ENCODE measurements at places on chromosomes 3 and 15. TPM values are rescaled to one million over a fixed set of nuclear protein-coding genes. Genes with fewer than 3 reads are reported as not detected.

DNA sequence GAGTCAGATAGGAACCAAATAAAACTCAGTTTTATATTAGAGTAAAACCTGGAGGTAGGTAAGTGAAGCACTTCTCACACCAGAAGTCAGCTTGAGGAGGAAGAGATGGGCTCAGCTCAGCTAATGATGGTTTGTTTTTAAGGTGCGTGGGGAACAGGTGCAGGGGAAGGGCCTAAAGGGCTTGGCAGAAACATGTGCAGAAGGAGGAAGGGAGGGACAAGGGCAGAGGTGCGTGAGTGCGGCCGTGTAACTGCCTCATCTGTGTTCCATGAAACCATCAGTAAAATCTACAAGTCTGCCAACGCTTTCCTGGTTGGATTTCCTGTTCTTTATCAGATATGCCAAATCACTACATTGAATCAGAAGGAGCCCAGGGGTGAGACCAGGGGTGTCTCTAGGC lies 19.9 kb downstream of the FYCO1 start:
- DNase-seq = no peak
- no peak overlapping the region for H3K27ac ChIP-seq
- peaks cover 13% of the 10 kb centered on the region for H3K4me1 ChIP-seq

DNA sequence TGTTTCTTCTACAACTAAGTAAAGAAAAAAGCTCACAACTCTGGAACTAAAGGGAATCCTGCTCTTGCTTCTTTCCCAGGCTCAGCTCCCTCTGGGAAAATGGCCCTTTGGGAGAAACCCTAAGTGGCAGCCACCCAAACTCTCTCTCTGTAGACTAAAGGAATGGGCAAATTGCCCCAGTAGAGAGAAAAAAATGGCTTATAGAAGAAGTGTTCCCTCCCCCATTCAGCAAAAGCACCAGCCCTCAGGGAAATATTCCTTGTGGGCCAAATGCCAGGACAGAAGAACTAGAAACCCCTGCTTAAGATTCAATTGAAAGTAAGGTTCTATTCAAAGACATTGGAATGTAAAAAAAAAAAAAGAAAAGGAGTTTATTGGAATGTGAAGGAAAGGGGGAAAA lies 603.7 kb upstream of the ALCAM start:
- H3K36me3 ChIP-seq = no peaks in the 10 kb centered on the region
- no peaks in the 10 kb centered on the region for H3K27me3 ChIP-seq
- peaks cover 21% of the 10 kb centered on the region for H3K4me1 ChIP-seq

- peaks cover 9% of the 10 kb centered on the region for H3K27me3 ChIP-seq
- H3K36me3 ChIP-seq = no peaks in the 10 kb centered on the region
- no peak for DNase-seq
- H3K4me1 ChIP-seq = no peaks in the 10 kb centered on the region
Observed at GRCh38 chr15:43266834-43267233, at the start of gene TGM5. TSS of gene TGM5 (minus strand) at chr15:43266928. CDS start at chr15:43266849, 79 bp downstream.

GRCh38 chr15:70627734-70628548 lies 135.4 kb downstream of the UACA start:
- no peaks in the 10 kb centered on the region for H3K27me3 ChIP-seq
- peak; percentile 61 for DNase-seq
- H3K4me1 ChIP-seq = peaks cover 20% of the 10 kb centered on the region
- no peak overlapping the region for H3K27ac ChIP-seq
- no peak overlapping the region for H3K4me3 ChIP-seq
- no peaks in the 10 kb centered on the region for H3K36me3 ChIP-seq

DNA sequence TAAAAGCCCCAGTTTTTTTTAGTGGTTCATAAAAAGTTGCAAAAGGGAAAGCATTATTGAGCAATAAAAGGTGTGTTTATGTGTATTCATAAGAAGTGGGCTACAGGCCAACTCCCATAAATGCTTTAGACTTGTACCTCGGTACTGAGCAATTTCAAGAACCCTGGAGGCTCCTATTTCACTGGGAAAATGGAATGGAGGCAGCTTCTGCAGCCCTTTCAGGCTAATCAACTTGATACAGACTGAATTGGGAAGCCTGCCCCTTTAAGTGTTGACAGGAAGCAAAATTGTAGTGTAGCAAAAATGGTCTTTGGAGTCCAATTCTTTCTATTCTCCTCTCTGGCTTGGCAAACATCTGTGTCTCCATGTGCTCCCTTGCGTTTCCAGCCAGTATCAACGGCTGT lies 118.8 kb downstream of the ECT2 start:
- no peaks in the 10 kb centered on the region for H3K36me3 ChIP-seq
- no peaks in the 10 kb centered on the region for H3K27me3 ChIP-seq
- no peak overlapping the region for H3K27ac ChIP-seq
- DNase-seq = no peak
- no peaks in the 10 kb centered on the region for H3K4me1 ChIP-seq
- no peak overlapping the region for H3K4me3 ChIP-seq

The CDC25A gene
- 36.0 TPM for total RNA-seq

GRCh38 chr15:58501636-58502188 lies 69.9 kb downstream of the LIPC start:
- H3K4me3 ChIP-seq = no peak overlapping the region
- no peaks in the 10 kb centered on the region for H3K27me3 ChIP-seq
- DNase-seq = no peak
- H3K4me1 ChIP-seq = peaks cover 37% of the 10 kb centered on the region
- no peak overlapping the region for H3K27ac ChIP-seq

DNA sequence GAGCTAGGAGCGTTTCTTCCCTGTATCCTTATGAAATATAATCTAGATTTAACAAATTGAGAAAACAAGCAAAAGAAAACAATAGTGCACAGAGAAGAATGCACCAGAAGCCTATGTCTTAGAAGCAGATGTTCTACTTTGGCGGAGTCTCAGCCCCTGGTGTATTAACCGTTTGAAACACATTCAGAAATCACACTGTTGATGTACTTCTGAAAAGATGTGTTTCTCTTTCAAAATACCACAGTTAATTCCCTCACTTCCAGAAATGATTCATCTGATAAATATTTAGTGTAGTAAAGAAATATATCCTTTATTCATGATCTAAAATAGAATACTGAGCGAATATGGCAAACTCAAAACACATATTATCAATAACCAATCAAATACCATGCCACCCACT lies 77.7 kb downstream of the CBLB start:
- peaks cover 21% of the 10 kb centered on the region for H3K4me1 ChIP-seq
- H3K27me3 ChIP-seq = no peaks in the 10 kb centered on the region
- H3K4me3 ChIP-seq = no peak overlapping the region
- no peak for DNase-seq

GRCh38 chr3:69326855-69327300 lies 59.0 kb downstream of the FRMD4B start:
- no peak for DNase-seq
- H3K4me3 ChIP-seq = no peak overlapping the region
- H3K27me3 ChIP-seq = no peaks in the 10 kb centered on the region
- no peaks in the 10 kb centered on the region for H3K4me1 ChIP-seq

The CFAP91 gene
- total RNA-seq = 0.34 TPM

- no peaks in the 10 kb centered on the region for H3K4me1 ChIP-seq
- no peaks in the 10 kb centered on the region for H3K36me3 ChIP-seq
- no peak overlapping the region for H3K4me3 ChIP-seq
- H3K27ac ChIP-seq = no peak overlapping the region
- DNase-seq = no peak
- H3K27me3 ChIP-seq = no peaks in the 10 kb centered on the region
Observed at GRCh38 chr3:191648787-191649186, 187.8 kb downstream of the PYDC2 start.

DNA sequence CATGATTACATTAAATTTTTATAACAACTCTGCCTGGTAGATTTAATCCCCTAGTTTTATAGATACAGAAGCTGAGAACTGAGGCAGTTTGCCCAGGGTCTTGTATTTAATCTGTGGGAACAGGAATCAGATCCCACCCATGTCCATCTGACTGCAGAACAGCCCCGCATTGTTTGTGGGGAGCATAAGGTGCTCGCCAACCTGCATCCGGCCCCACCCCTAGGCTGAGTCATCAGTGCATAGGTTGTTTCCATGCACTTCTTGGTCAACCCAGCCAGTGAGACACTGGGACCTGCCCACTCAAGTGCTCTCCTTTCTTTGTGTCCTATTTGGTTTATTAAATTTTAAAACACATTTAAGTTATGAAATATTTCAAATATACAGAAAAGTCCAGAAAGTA lies 266.2 kb downstream of the OPA1 start:
- H3K27ac ChIP-seq = no peak overlapping the region
- no peak overlapping the region for H3K4me3 ChIP-seq
- no peak for DNase-seq
- peaks cover 6% of the 10 kb centered on the region for H3K4me1 ChIP-seq
- H3K36me3 ChIP-seq = no peaks in the 10 kb centered on the region

The SH3GL3 gene
- total RNA-seq = 0.60 TPM

The CLRN1 gene
- total RNA-seq = not detected

DNA sequence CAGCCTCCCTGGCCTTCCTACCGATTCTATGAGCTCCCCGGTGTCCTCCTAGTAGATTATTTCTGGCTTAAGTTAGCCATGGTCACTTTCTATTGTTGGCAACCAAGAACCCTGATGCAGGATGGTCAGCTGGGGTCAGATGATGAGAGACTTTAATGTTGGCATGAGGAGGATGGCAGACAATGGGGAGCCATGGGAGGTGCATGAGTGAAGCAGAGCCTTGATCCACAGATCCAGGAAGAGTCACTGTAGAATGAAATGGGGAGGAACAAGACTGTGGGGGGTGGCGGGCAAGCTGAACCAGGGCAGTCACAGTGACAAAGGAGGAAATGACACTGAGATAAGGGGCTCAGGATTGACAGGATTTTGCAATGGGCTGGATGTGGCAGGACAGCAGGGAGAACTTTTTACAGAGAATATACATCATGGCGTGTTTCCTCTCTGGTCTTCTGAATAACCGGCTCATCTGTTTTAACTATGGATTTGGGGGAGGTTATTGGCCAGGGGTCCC lies 60.9 kb downstream of the RPLP1 start:
- no peak overlapping the region for H3K27ac ChIP-seq
- peaks cover 20% of the 10 kb centered on the region for H3K4me1 ChIP-seq
- no peak for DNase-seq
- H3K36me3 ChIP-seq = no peaks in the 10 kb centered on the region

GRCh38 chr15:101264911-101265641 lies 12.2 kb downstream of the SELENOS start:
- peak overlapping the region; percentile 51 for H3K27ac ChIP-seq
- H3K36me3 ChIP-seq = peaks cover 21% of the 10 kb centered on the region
- no peak for DNase-seq

DNA sequence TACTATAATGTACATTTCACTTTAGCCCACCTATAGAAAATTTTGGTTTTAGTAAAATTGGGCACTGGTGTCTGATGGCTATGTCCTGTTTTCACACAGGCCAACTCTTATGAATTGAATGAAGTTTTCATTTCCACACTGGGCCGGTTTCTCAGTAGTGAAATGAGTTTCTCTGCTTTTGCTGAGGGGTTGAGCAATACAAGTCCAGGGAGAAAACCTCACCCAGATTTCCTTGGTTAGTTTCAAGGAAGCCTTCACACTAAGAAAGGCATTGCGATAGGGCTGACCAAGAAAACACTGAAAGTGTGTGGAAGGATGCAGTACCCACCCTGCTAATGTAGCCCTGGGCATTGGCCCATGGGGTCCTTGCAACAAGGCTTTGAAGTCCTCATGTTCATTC lies 331.5 kb upstream of the CFAP20DC start:
- no peak for DNase-seq
- no peaks in the 10 kb centered on the region for H3K36me3 ChIP-seq
- no peak overlapping the region for H3K4me3 ChIP-seq
- no peaks in the 10 kb centered on the region for H3K4me1 ChIP-seq

The ZNF385D gene
- not detected for total RNA-seq

The C2CD4B gene
- total RNA-seq = not detected

- DNase-seq = no peak
- no peak overlapping the region for H3K4me3 ChIP-seq
- no peaks in the 10 kb centered on the region for H3K36me3 ChIP-seq
- peaks cover 20% of the 10 kb centered on the region for H3K4me1 ChIP-seq
- no peaks in the 10 kb centered on the region for H3K27me3 ChIP-seq
- no peak overlapping the region for H3K27ac ChIP-seq
Observed at GRCh38 chr3:123698813-123699212, 114.0 kb upstream of the HACD2 start.

DNA sequence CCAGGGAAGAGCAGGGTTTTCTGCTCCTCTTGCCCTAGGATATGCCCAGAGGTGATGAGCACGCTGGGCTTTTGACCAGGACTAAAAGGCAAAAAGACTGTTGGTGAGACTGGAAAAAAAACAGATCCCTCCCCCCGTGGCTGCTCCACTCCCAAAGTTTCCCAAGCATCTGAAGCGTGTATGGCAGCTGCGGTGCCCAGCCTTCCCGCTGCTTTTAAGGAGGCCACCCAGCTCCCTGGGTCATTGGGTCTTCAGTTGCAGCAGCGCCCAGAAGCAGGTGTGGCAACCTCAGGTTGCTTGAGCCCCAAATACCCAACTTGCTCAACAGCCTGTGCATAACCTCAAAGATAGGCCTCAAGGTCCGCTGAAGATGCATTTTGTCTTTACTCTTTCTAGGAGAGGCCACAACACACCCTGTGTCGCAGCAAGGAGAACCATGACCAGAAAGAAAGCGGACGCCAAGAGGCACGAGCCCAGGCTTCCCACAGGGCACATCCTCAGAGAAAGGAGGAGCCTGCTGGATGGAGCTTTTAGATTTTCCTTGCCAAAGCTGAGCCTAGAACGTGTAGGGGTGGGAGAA lies 2.0 kb downstream of the SRGAP3 start:
- H3K27me3 ChIP-seq = no peaks in the 10 kb centered on the region
- no peak overlapping the region for H3K4me3 ChIP-seq
- no peak for DNase-seq
- no peaks in the 10 kb centered on the region for H3K4me1 ChIP-seq
- H3K27ac ChIP-seq = no peak overlapping the region

DNA sequence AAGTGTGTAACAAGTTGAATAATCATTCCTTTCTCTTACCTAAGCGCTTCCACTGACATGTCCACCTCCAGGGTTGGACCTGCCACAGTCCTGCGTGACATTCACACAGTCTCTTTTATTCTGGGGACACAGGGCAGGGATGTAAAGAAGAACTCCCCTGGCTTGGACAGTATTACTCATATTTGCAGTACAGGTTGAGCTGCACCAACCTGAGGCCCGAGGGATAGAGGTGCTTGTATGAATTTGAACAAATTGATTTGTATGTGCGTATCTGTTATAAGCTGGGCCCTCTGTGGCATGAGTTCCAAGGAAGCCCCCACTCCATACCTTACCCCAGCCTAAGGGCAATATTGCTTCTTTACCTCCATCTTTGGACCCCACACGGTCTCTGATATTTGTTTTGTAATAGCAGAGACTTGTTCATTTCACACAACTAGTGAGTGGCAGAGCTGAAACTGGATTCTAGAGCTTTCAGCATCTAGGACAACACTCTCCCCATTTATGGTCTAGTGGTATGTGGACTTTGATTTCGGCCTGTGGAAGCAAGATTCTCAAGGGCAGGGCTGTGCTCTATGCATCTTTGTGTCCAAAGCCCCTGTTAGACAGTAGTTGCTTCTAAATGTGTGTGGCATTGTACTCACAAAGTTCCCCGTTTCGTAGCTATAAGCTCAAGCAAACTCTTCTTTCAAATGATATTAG lies 39.2 kb downstream of the FAH start:
- peaks cover 3% of the 10 kb centered on the region for H3K36me3 ChIP-seq
- no peak overlapping the region for H3K4me3 ChIP-seq
- no peak overlapping the region for H3K27ac ChIP-seq
